Stimulated activated CD8-positive, alpha-beta memory T cell treated with anti-CD3 and anti-CD28 coated beads, Interleukin-7, amount 100 ng/mL, for 1 hour (primary cell): ENCODE measurements at places on chromosomes 5 and 9.

DNA sequence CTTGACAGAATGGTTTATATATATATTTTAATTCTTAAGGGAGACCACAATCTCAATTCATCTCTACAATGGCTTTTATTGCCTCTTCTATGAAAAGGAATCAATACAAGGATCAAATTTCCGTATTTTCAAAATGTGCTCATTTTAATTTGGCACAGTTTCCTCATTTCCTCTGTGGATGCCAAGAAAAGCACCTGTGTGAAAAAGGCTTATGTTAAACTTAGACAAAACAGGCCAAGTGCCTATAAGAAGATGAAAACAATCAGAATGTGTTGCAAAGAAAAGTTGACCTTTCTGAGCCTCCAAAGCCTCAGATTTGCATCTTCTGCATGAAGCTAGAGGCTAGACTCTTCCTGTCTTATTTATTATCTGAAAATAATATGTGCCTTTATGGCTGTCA is 173.7 kb upstream of the SLC12A2 start:
- no peak for DNase-seq

- no peak for DNase-seq
Observed at GRCh38 chr5:142667831-142668230, 18.1 kb downstream of the FGF1 start.

- no peak for DNase-seq
Observed at GRCh38 chr5:110371011-110371724, 355.3 kb downstream of the TMEM232 start.

DNA sequence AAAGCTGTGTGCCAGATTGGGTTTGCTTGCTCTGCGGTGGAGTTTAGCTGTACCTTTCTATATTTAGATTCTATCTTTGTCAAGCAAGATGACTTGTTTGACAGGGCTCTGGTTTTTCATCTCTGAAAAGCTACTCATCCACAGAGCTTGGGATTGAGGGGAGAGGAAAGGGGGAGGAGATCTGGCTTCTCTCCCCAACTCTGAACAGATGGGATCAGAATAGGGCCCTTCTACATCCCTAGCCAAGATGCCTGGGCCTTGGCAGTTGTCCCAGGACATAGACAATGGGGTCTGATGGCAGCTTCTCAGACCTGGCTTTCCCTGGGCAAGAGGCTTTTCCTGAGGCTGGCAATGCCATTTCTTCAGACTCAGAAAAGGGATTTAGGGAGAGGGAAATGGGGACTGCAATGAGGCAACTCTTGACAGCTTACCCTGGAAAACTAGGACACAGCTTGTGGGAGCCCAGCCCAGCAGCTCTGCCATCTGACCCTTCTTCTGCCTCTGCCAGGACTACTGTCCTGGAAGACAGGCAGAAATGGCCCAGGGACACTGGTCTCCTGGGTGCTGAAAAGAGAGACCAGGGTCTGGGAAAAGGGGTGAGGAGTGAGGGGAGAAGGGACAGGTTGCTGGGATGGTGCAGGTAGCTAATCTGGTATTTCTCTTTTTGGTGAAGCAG is 50.2 kb upstream of the ASTN2 start:
- DNase-seq, result no peak

- DNase-seq, result no peak
Observed at GRCh38 chr5:133565993-133566392, 46.3 kb downstream of the FSTL4 start.

DNA sequence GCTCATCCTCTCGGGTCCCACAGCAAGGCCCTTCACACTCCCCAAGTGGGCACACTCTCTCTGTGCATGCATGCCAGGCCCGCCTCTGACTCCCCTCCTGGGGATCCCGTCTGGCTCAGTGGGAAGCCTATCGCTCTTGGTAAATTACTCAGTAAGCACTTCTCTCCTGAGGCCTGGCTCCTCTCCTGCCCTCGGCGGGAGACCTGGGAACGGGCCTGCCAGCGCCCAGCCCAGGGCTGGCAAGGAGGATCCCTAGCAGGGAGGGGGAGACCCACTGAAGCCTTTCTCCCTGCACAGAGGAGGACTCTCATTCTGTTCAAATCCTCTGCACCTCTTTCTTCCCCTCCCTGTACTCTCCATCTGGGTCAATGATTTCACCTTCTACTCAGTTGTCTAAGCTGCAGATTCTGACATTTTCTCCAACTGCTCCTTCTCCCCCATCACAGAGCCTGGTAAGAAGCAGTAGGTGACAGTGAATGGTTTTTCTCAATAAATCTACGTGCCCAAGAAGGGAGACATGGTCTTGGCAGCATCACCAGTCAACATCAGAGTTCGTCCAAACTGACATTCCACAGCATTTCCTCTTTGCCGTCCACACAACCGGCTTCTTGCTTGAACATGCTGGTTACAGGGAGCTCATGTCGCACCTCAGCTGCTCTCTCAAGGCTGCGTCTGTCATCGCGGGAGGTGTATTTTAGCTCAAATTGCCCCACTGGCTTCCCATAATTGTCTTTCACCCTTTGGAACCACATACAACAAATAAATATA is 81.9 kb downstream of the GPR21 start:
- DNase-seq, result no peak

GRCh38 chr9:137606005-137606621 is 627 bp downstream of the ARRDC1 start:
- DNase-seq, result no peak

DNA sequence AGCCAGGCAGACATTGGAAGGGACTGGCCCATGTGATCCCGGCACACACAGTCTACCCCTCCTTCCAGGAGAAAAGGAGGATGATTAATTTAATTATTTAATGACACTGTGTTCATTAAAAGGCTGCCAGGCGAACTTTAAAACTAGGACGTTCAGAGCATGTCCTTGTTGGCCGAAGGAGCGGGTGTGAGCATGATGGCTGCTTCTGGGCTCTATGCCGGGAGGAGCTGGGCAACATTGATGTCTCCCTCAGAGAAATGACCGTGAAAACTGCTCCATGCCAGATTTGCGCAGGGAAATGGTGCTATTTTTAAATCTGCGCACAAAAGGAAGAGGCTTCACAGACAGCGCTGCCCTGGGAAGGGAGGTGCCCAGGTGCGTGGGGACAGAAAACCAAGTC is 284.9 kb upstream of the IRX4 start:
- DNase-seq, result no peak

DNA sequence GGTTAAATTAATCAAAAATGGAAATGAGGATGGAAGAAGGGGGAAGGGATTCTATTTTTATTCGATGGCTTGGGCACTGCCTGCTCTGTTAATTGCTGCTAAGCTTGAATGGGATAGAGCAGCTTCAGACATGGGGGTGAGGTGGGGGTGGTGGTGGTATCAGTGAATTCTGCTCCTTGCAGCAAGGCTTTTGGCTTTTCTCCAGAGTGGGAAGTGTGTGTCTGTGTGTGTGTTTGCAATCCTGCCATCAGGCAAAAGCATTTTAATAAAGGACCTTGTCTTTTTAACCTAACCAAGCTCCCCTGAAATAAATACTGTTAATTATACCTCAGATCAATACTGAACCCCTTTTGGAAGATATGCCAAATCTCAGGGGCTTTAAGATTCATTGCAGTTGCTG is 110.9 kb upstream of the GPR151 start:
- DNase-seq, result no peak

DNA sequence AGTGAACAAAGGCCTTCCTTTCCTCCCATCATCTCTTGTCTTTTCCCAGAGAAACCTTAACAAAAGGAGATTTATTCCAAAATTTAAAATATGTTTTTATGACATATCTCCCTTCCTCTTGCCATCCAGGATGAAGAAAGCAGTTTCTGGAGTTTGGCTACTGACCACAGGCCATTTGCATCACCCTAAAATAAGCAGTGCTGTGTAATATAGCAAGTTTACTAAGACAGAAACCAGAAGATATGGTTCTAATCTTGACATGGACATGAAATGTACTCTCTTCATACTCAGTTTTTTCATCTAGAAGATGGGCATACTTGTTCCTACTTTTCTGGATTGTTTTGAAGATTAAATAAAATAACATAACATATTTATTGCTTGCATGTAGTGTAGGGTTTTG is 50.2 kb upstream of the ZFAND5 start:
- DNase-seq, result no peak

DNA sequence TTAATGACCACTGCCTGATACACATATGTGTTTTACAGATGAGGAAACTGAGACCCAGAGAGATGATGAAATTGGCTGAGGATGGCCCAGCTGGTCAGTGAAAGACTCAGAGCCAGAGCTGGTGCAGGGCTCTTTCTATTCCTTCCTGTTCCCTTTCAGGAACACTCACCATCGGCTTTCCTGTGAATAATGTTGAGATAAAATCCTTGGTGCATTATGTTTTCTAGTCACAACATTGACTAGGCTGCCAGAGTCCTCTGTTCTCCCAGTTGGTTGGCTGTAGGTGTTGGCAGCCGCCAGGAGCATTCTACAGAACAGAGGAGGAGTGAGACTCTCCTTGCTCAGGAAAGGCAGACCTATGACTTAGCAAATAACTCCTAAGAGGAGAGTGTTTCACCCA is 14.8 kb downstream of the TGFBI start:
- no peak for DNase-seq

GRCh38 chr9:94792511-94792910 is 66.0 kb downstream of the AOPEP start:
- no peak for DNase-seq

GRCh38 chr5:13357929-13358328 is 586.6 kb downstream of the DNAH5 start:
- no peak for DNase-seq

- no peak for DNase-seq
Observed at GRCh38 chr9:115524453-115525059, 406.6 kb upstream of the TNC start.

- no peak for DNase-seq
Observed at GRCh38 chr5:146880966-146881365, 2.4 kb upstream of the PPP2R2B start.

- no peak for DNase-seq
Observed at GRCh38 chr9:89304020-89304833, 6.8 kb upstream of the CKS2 start.

DNA sequence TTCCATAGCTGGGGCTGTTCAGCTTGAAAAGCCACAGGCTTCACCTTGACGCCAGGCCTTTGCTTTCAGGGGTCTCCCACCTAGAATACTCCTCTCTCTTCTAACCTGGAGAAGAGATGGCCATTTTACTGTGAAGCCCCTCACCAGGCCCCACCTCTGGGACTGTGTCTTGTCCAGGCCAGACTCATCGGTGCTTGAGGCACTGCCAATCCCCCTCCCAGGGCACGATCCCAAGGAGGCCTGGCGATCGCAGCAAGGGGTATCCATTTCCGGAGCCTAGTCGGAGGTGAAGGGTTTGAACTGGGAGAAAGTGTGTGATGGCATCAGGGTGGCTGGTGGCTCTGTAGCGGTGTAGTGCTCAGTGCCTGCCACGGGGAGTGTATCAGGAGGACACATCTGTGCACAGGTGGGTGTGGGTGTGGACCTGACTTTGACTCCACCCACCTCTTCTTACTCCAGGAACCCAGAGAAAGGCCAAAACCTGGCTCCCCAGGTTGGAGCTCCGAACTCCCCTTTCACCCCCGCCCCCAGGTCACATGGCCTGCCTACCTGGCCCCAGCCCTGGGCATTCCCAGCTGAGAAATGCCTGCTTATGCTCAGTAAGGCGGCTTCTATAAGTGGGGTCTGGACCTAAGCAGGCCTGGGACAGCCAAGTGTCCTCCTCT is 27.4 kb upstream of the ENHO start:
- no peak for DNase-seq

- DNase-seq, result no peak
Observed at GRCh38 chr9:36836486-36836885, 197.6 kb downstream of the PAX5 start.

DNA sequence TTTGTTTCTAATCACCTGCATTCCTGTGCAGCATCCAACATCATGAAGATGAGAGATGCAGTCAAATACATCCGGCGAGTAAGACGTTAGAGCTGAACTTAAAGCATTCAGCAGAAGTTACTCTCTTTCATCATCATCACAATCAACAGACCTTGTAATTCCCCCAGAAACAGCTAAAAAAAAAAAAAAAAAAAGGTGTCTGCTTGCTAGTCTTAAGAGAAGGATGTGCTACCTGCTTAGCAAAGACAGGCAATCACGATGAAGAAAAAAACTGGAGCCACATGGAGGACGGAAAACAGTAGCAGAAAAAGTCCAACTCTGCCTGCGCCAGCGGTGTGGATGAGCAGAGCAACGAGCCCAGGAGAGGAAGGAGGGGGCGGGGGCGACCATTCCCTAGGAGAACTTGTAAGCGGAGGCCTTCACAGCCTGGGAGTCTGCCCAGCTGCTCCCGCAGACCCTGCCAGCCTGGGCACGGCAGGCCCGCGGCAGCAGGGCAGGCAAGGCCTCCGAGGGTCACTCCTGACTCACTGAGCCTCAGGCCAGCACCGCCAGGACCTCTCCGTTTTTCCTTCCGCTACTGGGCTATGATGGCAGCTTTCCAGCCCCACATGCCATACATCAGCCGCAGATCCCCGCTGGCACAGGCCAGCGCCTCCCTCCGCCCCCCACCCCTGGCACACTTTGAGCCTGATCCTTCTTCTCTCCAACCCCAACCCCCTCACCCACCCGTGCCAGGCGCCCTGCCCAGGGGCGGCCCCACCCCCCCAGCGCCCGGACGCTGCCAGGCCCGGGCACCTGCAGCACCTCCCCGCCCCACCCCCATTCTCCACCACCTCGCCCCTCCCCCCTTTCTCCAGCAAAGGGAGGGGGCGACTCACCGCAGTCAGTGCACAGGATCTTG is 1.4 kb downstream of the NRG2 start:
- DNase-seq, result no peak

DNA sequence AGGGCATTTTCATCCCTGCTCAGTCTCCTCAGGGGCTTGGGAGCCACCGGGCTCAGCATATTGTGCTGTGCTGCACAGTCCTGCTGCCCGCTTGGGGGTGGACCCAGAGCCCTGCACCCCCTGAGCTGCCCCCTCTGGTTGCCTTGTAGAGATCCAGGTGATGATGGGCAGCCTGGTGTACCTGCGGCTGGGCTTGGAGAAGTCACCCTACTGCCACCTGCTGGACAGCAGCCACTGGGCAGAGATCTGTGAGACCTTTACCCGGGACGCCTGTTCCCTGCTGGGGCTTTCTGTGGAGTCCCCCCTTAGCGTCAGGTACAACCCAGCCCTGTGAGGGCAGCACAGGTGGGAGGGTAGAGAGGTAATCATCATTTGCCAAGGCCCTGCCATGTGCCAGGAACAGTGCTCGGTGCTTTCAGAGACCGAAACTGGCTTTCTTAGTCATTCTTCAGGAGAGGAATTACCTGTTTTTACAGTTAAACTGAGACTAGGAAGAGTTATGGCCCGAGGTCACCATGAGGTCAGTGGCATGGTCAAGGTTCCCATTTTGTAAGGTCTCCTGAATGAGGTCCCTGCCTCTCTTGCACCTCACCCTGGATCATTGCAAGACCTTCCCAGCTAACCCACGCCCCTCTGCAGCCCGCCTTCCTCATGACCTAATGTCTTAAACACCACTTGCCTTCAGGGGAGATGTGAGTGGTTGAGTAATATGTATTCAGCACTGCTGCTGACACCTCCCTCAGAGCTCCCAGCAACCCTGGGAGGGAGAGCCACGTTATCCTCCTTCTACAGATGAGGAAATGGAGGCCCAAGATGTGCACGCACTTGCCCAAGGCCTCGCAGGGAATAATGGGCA is 7.5 kb downstream of the NHP2 start:
- peak; percentile 64 for DNase-seq

DNA sequence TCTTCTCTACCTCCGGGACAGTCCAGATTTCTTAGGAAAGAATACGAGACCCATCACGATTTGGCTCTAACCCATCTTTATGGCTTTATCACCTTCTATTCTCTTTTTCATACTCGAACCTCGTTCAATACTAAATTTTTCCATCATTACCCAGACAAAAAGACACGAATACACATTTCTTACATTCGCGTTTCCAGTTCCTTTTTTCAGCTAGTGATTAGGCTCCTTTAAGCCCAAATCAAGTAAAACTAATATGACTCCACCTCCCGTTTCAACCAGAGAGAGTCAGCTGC is 506 bp downstream of the ZBTB6 start:
- DNase-seq, result no peak
